ENCODE measurements at places on chromosomes 11 and 22.

DNA sequence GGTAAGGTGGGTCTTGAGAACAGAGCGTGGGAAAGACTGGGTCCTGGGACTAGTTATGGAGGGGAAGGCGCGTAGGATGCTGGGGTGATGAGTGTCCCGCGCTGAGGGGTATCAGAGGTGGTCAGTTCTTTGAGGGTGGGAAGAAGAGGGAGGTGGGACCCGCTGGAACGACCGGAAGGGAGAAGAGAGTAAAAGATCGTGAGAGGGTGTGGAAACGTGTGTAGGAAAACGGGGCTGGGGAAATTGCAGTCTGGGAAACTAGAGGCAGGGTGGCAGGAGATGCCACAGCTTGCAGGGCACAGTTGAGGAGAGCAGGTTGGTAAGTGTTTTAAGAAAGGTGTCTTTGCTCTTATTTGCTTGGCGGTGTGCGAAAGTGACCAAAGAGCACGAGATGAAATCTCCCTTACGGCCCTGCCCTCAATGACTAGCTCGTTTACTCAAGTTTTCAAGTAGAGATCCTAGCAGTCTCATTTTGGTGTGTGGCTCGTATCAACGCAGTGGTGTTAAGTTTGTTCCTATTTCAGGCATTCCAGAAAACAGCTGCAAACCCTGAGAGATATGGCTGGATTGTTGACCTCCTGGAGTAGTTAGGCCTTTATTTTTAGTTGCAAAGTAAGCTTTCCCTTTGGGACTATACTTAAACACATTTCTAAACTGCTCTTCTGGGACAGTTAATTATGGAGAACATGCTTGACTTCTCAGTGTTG is 615 bp downstream of the STT3A start:
- DNase-seq: no peak

DNA sequence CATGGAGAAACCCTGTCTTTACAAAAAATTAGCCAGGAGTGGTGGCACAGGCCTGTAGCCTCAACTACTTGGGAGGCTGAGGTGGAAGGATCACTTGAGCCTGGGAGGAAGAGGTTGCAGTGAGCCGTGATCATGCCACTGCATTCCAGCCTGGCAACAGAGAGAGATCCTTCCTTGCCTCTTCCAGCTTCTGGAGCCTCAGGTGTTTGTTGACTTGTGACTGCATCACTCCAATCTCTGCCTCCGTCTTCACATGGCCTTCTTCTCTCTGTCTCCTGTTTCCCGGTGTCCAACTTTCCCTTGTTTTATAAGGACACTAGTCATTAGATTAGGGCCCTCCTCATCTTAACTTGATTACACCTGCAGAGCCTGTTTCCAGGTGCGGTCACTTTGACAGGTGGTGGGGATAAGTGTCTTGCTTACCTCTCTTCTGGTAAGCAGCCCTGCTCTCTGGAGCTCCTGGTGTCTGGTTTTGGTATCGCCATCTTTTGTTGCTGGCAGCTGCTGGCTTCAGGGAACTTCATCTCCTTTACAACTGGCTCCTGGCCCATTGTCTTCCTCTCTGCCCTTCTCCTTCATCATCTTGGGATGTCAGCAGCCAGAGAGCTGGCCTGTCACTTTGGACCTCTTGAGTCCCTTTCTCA is 8.2 kb upstream of the USP2 start:
- DNase-seq: no peak

DNA sequence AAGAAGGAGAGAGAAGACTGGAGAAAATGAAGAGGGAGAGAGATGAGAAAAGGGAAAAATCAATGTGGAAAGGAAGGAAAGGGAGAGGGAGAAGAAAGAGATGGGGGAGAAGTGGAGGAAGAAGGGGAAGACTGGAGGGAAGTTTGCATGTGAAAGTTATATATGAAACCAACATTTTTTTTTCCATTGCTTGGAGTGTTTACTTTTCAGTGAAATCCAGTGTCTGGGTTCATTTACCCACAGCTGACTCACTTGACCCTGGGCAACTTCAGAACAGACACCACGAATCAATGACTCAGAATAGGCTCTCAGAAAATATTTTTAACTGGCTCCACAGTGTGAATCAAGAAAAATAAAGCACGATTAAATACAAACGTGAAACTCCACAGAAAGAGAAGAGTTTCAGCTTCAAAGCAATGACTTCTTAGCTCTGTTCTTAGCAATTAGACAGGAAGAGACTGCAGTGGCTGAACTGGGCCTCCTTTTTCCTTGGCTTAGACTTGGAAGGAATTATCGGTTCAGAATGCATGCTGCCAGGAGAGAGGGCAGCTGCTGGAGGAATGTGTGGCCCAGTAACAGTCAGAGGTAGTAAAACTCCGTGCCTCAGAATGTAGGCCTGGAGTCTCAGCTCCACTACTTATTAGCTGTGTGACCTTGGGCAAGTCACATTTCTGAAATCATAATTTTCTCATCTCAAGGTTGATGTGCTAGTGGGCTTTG is 237.5 kb downstream of the MIAT start:
- DNase-seq: no peak

DNA sequence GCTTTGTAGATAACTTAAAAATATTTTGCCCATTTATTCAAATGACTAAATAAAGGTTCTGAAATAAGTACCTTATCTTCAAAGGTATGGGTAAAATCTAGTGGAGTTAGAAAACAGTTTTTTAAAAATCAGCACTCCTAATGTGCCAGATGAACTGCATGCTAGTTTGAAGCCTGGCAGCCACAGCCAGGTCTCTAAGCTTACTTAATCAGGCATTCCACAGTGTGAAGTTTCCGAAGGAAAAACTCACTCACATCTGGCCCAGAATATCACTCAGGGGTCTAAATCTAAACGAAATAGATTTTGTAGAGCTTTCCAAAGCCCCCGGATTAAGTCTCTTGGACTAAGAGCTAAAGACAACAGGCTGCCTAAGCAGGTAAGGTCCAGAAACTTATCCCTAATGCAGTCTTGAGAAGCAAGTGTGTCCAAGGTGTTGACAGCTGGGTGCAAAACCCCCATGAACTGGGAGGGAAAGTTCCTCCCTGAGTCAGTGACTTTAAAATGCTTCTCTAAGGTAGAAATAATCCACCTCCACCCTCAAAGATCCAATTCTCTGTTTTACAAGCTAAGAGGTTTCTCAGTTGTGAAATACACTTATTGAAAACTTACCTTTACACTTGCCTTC is 157.6 kb downstream of the FCHSD2 start:
- no peak for DNase-seq

- DNase-seq: peak; percentile 53
Observed at GRCh38 chr22:42169055-42169469, 38.5 kb upstream of the CYP2D6 start.

DNA sequence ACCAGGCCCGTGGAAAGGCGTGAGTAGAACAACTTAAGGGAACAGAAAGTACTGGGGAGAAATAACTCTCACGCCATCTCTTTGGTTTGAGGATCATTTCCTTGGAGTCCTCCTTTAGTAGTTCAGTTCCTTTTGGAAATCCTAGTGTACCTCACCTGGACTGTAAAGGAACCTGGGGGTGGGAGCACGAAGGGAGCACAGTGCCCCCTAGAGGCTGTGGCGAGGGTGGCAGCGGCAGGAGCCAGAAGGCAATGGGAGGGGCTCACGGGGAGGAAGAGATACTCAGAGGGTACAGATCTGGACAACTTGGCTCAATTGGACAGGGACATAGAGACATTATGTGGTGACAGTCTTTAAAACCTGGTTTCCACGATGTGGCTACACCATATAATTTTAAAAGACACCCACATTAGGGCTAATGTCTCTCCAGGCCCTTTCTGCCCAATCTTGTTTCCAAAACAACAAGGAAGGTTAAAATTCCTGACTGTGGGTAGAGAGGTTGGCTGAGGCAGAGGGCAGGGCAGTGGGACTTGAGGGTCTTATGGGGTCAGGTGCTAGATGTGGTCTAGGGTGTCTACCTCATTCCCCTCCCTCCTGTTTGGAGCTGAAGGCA is 87.0 kb downstream of the CSNK2A3 start:
- DNase-seq: peak; percentile 33

GRCh38 chr11:102239911-102240310 is 77.4 kb upstream of the BIRC3 start:
- no peak for DNase-seq

- no peak for DNase-seq
Observed at GRCh38 chr11:45147891-45148675, 1.6 kb downstream of the PRDM11 start.

DNA sequence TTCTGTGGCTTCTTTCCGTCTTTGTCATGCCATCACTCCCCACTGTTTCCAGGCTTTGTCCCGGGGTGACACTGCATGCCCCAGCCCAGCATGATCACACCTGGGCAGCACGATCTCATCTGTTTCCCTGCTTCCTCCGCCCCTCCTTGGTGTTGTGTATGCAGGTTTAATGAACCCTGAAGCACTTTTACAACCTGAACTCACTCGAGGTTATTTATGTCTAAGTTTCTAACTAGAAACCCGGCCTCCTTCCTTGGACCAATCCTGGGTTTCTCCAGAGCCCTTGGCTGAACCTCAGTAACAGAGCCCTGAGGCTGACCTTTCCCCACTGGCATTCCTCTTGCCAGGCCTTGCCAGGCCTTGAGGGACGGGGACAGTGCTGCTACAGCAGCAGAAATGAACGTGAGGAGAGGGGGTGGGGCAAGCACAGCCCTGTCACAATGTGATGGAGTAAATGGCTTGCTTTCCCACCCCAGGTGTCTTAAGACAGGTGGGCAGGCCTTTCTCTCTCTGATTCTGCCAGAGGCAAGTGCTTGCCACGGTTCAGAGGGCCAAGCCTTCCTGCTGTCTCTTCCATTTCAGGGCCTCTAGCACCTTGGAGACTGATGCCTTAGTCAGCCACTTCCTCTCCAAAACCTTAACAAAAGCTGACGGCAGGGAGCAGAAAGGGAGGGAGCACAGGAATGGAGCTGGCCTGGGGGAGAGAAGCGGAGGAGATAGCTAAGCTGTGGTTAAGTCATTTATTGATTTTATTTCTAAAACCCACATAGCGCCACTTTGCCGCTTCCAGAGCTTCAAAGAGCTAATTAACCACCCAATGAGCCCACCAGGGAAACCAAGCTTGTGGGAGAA is 3.1 kb upstream of the PYGM start:
- DNase-seq: no peak

DNA sequence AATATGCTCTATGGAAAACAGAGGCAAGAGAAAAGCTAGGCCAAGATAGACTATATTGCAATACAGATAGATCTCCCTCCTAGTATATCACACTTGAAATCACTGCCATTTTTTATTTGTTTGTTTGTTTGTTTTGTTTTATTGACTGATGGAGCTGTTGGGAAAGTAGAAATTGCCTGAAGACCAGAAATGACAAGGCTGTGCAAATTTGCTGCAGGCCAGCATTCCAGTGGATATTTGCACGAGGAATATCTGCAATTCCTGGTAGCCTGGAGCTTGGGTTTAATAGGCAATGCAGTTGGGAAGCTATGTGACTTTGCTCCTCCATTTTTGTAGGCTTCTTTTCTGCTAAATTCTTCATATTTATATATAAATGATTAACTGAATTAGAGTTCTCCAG is 991.7 kb downstream of the LRRC4C start:
- DNase-seq: no peak

GRCh38 chr11:120021391-120021953 is 116.4 kb downstream of the TRIM29 start:
- DNase-seq: no peak

Measured in activated T-cell treated with anti-CD3 and anti-CD28 coated beads for 4 hours (primary cell).